ENCODE measurements at places on chromosomes 2 and 18.

DNA sequence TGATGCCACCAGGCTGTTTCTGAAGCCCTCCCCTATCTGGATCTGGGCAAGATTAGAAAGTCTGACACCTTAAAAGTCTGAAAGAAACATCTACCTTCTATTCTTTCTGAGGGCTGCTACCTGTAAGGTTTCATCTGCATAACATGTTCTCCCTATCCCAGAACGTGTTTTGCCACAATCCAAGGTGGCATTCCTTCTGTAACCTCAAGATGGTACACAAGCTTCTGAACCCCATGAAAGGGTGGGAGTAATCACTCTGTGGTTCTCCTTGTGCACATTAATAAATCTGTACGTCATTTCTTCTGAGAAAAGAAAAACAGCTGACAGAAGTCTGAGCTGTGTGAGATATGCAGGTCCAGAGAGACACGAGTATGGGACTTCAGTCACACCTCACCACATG, 41.8 kb upstream of the MSH6 start:
- no peak for DNase-seq

DNA sequence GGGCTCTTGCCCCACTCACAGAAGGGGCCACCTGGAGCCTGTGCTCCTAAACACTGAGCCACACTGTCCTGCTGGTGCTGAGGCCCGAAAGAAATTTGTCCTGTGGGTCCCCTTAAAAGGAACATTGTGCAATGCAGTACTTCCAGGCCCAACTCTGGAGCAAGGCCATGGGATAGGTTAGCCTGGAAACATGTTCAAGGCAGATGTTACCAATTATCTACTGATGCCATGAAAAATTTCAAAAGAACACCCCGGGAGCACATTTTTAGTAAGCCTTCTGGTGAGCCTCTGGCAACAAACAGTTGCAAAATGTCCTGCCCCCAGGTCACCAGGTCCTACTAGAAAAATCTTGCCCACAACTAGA, 12.3 kb upstream of the PTMA start:
- DNase-seq: no peak

GRCh38 chr2:12884713-12885282, 168.1 kb downstream of the TRIB2 start:
- peak; percentile 55 for DNase-seq

DNA sequence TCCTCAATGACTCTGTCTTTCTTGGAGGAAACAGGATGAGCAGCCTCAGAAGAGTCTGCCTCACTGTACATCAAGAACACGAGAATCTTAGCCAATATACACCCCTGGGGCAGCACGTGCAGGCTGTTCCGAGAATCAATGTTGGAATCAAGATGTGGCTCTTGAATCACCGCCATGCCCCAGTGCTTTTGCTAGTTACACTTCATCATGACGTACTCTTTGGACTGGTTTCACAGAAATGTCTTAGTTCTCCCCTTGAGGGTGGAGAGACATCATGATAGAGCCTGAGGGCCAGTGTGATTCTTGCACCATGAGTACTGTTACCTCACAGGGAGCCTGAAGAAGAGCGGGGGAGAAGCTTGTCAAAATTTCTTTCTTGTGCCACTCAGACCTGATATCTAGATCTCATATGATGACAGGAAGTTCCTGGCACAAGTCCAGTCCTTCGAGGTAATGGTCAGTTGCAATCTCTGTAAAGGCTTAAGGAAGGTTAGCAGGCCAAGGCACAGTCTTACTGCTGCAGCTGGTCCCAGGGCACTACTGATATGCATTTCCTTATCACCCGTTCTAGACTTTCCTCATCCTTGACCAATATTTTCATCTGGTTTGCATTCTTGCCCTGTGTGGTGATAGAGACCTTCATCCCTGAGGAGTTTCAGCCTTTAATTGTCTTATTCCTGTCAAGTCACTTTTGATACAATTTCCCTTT, 28.2 kb upstream of the STAT4 start:
- DNase-seq: no peak

Data from astrocyte of the hippocampus (primary cell).